ENCODE measurements at places on chromosomes 11 and 22. TPM values are rescaled to one million over a fixed set of nuclear protein-coding genes. Genes with fewer than 3 reads are reported as not detected.

DNA sequence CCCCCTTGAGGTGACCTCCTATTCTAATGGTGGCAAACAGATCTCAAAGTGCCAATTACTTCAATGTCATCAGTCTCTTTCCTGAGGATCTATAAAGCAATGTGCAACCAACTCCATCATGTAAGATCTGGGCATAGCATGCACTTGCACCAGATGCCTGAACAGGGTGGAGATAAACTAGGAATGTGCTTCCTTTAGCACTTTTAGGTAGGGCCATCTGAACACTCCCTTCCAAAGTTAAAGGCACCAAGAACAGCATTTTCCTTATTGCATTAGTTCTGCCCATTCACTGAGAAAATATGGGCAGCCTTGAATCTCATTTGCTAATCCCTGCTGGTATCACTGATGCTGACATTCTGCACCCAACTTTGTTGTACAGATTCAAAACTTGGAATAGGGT lies 112.0 kb downstream of the SGSM3 start:
- no peak overlapping the region for H3K27ac ChIP-seq
- no peaks in the 10 kb centered on the region for H3K27me3 ChIP-seq
- DNase-seq = no peak
- no peaks in the 10 kb centered on the region for H3K36me3 ChIP-seq

The SLC37A2 gene
- 6.1 TPM for total RNA-seq

DNA sequence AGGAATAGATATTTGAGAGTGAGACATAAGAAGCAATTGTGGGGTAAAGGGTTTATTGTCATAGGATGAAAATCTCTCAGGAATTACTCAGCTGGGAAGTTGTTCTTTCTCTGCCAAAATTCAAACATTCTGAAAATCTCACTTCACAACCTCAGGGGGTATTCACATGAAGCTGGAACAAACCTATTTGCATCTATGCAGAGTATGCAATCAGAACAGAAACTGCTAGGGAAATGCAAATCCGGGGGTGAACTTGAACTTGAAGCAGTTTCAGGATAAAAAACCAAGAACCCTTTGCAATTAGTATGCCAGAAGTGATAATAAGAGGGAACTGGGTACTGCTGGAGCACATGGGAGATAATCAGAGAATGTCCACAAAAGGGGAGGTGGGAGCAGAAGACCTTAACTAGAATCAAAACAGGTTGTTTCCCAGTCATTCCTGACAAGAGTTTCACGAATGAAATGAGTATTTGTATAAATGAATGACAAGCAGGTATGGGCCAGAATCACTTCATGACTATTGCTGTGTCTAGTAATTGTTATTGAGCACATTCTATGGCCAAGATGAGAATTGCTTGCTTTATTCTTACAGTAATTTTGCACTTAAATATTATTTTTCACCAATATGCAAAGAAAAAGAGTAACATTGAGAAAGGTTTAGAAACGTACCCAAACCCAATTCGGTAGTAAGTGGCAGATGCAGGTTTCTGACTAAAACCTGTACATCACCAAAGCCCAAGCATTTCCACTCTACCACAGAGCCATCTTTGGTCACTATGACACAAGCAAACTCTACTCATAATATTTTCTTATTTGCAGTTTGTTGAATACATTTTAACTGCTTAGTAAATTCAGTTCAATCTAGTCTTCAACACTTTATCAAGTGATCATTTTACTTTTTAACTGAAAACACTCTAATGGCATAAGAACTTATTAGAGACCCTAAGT lies 61.8 kb upstream of the UBASH3B start:
- no peaks in the 10 kb centered on the region for H3K36me3 ChIP-seq
- H3K4me3 ChIP-seq = no peak overlapping the region
- no peaks in the 10 kb centered on the region for H3K27me3 ChIP-seq

The OR6T1 gene
- not detected for total RNA-seq

DNA sequence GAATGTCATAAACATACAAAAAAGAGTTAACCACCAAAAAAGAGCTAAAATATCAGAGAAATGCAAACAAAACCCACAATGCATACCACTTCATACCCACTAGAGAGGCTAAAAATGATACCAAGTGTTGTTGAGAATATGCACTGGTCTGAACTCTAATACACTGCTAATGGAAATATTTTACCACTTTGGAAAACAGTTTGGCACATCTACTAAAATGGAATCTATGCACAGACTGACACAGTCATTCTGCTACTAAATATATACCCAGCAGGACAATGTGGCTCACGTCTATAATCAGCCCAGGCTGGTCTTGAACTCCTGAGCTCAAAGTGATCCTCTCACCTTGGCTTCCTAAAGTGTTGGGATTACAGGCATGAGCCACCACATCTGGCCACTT lies 18.0 kb downstream of the MAPK1 start:
- H3K36me3 ChIP-seq = no peaks in the 10 kb centered on the region
- no peak overlapping the region for H3K27ac ChIP-seq
- DNase-seq = no peak

GRCh38 chr11:43880640-43881159 lies at the start of gene ALKBH3:
Gene ALKBH3, plus strand, starts transcription at chr11:43880831. Its CDS starts 1,822 bp downstream, at chr11:43882653.
- no peak within 1 kb of the TSS for H3K27ac ChIP-seq
- peak; percentile 97 for DNase-seq
- H3K27me3 ChIP-seq = no peaks in the 10 kb centered on the region
- peak within 1 kb of the TSS; percentile 94 for H3K4me3 ChIP-seq

DNA sequence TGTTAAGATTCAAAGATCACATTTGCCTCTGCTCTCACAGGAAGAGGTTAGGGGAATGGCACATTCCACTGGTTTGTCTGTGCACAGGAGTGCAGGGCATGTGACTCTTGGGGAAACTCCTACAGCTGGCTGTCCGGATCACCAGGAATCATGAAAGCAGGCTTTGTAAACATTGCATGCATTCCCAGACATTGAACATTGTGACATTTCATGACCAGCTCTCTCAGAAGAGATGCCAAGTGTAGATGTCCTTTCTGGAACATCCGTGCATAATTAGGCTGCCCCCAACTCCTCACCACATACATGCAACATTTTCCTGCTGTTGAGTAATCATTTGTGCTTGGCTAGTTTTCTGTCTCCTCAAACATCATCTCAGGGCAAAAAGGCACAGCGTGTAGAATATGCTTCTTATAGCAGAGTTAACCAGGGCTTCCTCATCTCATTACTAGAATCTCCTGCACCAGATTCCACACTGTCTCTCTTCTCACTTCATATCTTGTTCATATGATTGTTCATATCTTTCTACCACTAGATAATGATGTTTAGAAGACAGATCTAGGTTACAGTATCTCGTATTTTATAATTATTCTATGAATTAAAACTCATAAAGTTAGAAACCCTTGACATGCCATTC lies 694.7 kb downstream of the NTM start:
- H3K4me3 ChIP-seq = no peak overlapping the region
- no peak overlapping the region for H3K27ac ChIP-seq
- H3K4me1 ChIP-seq = no peaks in the 10 kb centered on the region

DNA sequence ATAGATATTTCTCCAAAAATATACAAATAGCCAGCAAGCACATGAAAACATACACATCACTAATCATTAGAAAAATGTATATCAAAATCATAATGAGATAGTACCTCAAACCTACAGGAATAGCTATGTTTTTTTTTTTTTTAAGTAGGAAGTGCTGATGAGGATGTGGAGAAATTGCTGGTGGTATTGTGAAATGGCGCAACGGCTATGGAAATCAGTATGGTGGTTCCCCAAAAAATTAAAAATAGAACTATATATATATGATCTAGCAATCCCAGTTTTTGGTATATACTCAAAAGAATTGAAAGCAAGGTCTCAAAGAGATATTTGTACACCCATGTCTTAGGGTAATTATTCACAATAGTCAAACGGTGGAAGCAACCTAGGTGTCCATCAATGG lies 46.0 kb upstream of the HIPK3 start:
- no peaks in the 10 kb centered on the region for H3K27me3 ChIP-seq
- no peak for DNase-seq
- H3K4me1 ChIP-seq = no peaks in the 10 kb centered on the region
- no peak overlapping the region for H3K27ac ChIP-seq
- H3K36me3 ChIP-seq = no peaks in the 10 kb centered on the region

- H3K4me1 ChIP-seq = peaks cover 3% of the 10 kb centered on the region
- no peak overlapping the region for H3K27ac ChIP-seq
- peak; percentile 39 for DNase-seq
- no peak overlapping the region for H3K4me3 ChIP-seq
- no peaks in the 10 kb centered on the region for H3K36me3 ChIP-seq
- no peaks in the 10 kb centered on the region for H3K27me3 ChIP-seq
Observed at GRCh38 chr11:45252134-45252856, 33.8 kb downstream of the SYT13 start.

All from kidney (tissue), 22 donors.